ENCODE measurements at places on chromosomes 11 and 22.

DNA sequence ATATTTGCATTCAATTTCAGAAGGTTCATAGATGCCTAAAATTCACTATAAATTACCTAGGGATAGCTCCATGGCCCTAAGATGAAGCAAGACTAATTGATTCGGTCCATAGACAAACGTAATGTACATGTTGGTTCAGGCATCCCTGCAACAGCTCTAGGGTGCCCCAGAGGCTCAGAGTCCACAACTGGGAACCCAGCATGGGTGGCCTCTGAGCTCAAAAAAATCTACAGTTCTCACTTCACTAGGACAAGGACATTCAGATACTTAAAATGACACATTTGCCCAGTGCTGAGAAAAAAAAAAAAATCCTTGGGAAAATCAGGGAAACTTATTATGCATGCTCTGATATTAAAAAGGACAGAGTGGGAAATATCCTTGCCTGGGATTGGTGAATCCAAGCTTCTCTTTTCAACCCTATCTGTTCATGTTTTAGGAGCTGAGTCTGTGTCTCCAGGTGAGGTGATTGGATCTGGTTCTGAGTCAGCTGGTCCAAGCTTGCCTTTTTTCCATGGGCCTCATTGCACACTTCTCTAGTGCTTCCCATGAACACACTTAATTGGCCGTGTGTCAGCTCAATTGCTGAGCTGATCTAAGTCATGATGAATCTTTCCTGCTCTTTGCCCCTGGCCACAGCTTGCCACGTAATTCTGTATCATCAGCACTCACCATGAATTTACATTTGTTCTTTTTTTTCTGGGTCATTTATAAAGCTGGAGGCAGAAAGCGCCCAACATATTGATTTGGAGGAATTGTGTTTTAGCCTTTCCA, 116.3 kb upstream of the RCN1 start:
- DNase-seq, result no peak

DNA sequence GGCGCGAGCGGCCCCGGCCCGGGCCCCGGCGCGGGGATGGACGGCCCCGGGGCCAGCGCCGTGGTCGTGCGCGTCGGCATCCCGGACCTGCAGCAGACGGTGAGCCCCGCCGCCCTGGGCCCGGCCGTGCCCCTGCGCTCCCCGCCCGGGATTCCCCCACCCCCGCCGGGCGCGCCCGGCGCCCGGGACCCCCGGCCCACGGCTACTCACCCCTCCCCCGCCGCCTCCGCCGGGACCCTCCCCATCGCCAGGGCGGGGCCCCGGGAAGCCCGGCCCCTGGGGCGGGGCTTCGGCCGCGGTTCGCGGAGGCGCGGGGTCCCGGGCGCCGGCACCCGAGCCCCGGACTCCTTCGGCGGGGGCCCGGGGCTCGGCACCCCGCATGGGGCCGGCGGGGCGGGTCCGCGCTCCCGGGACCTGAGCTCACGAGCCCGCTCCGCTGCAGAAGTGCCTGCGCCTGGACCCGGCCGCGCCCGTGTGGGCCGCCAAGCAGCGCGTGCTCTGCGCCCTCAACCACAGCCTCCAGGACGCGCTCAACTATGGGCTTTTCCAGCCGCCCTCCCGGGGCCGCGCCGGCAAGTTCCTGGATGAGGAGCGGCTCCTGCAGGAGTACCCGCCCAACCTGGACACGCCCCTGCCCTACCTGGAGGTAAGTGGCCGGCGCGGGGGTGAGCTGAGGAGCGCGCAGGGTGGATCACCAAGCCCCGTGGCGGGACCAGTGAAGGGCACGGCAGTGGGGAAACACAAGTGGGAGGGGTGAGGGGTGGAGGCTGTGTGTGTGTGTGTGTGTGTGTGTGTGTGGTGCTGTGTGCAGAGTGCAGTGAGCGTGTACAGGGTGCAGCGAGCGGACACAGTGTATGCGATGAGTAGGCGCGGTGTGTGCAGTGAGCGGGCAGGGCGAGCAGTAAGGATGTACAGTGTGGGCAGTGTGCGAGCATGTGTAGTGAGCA, 2.3 kb downstream of the SHANK3 start:
- peak; percentile 23 for DNase-seq

DNA sequence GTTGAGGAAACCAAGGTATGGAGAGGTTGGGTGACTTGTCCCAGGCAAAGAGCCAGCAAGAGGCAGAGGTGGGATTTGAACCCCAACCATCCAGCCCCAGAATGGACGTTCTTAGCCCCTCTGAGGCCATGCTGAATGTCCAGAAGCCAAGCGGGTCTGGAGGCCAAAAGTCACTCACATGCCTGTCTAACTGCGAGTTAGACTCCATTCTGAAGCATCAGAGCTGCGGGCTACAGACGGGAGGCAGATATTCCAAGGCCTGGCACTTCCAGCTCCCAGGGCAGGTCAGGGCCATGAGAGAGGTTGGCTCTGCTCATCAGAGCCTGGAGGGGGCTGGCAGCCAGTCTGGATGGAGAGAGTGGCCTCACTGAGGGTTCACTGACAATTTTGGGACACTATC, 616.5 kb downstream of the BRD1 start:
- DNase-seq, result no peak

GRCh38 chr11:113351068-113351450, 36.5 kb upstream of the ANKK1 start:
- no peak for DNase-seq

- no peak for DNase-seq
These were observed 121.8 kb upstream of the C11orf87 start for GRCh38 chr11:109300211-109300610.
